ENCODE measurements at places on chromosomes 7 and 10. TPM values are rescaled to one million over a fixed set of nuclear protein-coding genes. Genes with fewer than 3 reads are reported as not detected.
A peak's percentile ranks its signal among the peaks of the same experiment; 100 is the strongest.

DNA sequence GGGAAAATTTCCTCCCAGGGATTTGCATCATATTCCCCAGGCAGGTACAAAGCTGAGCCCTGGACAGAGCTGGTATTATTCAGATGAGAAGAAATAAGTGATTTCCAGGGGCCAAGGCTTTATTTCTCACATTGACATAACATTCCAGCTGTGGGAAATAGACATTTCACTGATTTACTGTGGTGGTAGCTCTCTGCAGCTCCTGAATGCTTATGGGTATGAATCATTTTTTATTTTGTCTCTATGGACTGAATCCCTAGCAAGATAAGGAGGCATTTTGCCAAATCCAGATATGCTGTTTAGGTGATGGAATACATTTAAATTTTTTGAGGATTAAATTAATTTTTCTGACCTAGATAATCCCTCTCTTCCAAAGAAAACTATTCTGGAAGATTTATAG lies 97.9 kb downstream of the MTPN start:
- no peak overlapping the region for H3K27ac ChIP-seq
- peaks cover 10% of the 10 kb centered on the region for H3K4me1 ChIP-seq
- DNase-seq, result no peak
- H3K36me3 ChIP-seq, result no peaks in the 10 kb centered on the region

GRCh38 chr10:71795248-71795647 lies 21.9 kb upstream of the VSIR start:
- no peaks in the 10 kb centered on the region for H3K36me3 ChIP-seq
- H3K27ac ChIP-seq, result no peak overlapping the region
- no peak for DNase-seq
- H3K27me3 ChIP-seq, result no peaks in the 10 kb centered on the region
- no peak overlapping the region for H3K4me3 ChIP-seq

TMEM225B gene
- total RNA-seq, result not detected

GRCh38 chr7:112806156-112806555 lies 16.0 kb upstream of the TMEM168 start:
- no peaks in the 10 kb centered on the region for H3K4me1 ChIP-seq
- H3K4me3 ChIP-seq, result no peak overlapping the region
- H3K36me3 ChIP-seq, result no peaks in the 10 kb centered on the region
- DNase-seq, result no peak
- H3K27ac ChIP-seq, result no peak overlapping the region
- no peaks in the 10 kb centered on the region for H3K27me3 ChIP-seq

DNA sequence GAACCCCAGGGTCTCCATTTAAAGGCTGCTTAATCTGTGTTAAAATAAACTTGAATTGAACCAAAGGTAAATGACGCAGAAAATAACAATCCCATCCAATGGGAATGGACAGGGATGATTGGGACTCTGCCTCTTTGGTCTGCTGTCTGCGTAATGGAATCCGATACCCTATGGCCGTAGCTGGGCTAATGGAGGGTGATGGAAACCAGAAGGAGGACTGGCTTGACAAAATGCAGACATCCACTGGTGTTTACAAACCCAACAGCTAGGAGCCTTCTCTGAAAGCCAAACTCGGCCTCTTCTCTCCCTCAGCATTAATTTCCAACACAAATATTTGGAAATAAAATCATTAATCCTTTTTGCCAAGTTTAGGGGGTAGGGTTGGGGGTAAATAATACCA lies 162.2 kb upstream of the CHST15 start:
- no peak overlapping the region for H3K27ac ChIP-seq
- no peak for DNase-seq
- H3K27me3 ChIP-seq, result no peaks in the 10 kb centered on the region
- peaks cover 7% of the 10 kb centered on the region for H3K4me1 ChIP-seq
- H3K36me3 ChIP-seq, result no peaks in the 10 kb centered on the region

DNA sequence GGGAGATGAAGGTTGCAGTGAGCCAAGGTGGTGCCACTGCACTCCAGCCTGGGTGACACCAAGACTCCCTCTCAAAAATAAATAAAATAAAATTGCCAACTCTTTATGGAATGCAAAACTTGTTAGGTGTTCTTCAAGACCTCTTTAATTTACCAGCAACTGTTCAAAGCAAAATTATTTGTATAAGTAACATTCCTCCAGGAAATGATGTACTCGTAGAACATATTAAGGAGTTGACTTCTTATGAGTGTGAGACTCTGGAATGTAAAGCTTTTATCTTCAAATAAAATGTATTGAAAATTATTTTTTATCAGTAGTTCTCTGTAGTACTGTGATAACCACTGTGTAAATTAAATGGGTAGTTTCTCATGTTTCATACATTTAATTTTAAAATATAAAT lies 94.4 kb downstream of the CYP51A1 start:
- DNase-seq, result no peak
- no peak overlapping the region for H3K4me3 ChIP-seq
- no peaks in the 10 kb centered on the region for H3K27me3 ChIP-seq
- H3K27ac ChIP-seq, result no peak overlapping the region
- no peaks in the 10 kb centered on the region for H3K36me3 ChIP-seq

GRCh38 chr7:16129431-16130110 lies 291.8 kb downstream of the CRPPA start:
- DNase-seq, result no peak
- H3K4me3 ChIP-seq, result no peak overlapping the region
- peaks cover 20% of the 10 kb centered on the region for H3K4me1 ChIP-seq
- no peaks in the 10 kb centered on the region for H3K36me3 ChIP-seq
- no peaks in the 10 kb centered on the region for H3K27me3 ChIP-seq

GRCh38 chr7:41994036-41994745 lies 242.8 kb downstream of the GLI3 start:
- peaks cover 11% of the 10 kb centered on the region for H3K4me1 ChIP-seq
- DNase-seq, result no peak
- no peaks in the 10 kb centered on the region for H3K27me3 ChIP-seq

DNA sequence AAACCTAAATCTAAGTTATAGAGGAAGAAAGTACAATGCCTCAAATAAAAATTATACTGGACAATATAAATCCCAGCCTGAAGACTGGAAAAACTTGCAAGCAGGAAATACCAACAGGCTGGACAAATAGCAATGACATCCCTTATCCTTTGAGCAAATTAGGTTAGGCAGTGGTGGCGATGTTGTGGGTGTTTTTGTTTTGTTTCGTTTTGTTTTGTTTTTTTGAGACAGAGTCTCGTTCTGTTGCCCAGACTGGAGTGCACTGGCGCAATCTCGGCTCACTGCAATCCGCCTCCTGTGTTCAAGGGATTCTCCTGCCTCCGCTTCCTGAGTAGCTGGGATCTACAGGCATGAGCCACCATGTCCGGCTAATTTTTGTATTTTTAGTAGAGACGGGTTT lies 57.3 kb upstream of the TES start:
- no peak overlapping the region for H3K27ac ChIP-seq
- H3K36me3 ChIP-seq, result no peaks in the 10 kb centered on the region
- no peak for DNase-seq
- H3K27me3 ChIP-seq, result no peaks in the 10 kb centered on the region
- H3K4me1 ChIP-seq, result no peaks in the 10 kb centered on the region

- no peaks in the 10 kb centered on the region for H3K36me3 ChIP-seq
- no peaks in the 10 kb centered on the region for H3K4me1 ChIP-seq
- no peak overlapping the region for H3K4me3 ChIP-seq
- no peak overlapping the region for H3K27ac ChIP-seq
These were observed 177.1 kb upstream of the FRMD4A start for GRCh38 chr10:14507781-14508180.

PHKG1 gene
- total RNA-seq, result 17.1 TPM

DNA sequence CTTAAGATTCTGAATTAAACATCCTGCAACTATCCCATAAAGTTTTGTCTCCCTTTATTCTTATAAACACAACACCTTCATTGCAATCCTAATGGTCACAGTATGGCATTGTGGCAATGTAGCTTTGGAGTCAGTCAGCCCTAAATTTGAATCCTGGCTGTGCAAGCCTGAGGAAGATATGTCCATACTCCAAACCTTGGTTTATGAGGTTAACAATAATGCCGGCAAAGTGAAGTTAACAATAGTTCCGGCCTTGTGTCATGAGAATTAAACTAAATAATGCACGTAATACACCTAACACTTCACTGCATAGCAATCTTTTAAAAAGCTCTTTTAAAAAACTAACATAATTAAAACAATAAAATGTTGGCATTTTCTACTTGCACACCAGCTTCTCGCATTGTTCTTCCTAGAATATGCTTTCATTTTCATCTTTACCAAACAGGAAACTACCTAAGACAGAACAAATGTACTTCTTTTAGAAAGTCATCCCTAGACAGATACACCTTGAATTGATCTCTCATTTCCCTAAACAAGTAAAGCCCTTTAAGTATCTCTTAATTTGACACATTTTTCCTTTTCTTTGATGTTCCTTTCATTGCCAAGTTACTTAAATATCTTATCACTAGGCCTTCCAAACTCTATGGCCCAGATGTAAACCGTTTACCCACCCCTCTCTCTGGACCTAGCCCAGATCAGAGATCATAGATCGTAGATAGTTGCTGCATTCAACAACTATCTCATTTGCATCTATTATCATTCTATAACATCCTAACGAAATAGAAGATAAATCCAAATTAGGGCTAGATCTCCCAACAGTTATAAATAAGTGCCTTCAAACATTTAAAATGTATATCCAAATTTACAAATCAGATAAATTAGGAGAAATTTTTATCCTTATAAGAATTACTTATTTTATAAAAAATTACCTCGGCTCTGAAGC lies 66.7 kb downstream of the CREB3L2 start:
- peak overlapping the region; percentile 42 for H3K27ac ChIP-seq
- H3K27me3 ChIP-seq, result no peaks in the 10 kb centered on the region
- no peak for DNase-seq
- H3K36me3 ChIP-seq, result no peaks in the 10 kb centered on the region

- H3K4me3 ChIP-seq, result no peak overlapping the region
- H3K27ac ChIP-seq, result no peak overlapping the region
- H3K4me1 ChIP-seq, result peaks cover 20% of the 10 kb centered on the region
- H3K27me3 ChIP-seq, result no peaks in the 10 kb centered on the region
- no peaks in the 10 kb centered on the region for H3K36me3 ChIP-seq
These were observed 6.1 kb upstream of the TCAF1 start for GRCh38 chr7:143908120-143908519.

GPRIN2 gene
- total RNA-seq, result not detected

FAM131B gene
- 0.21 TPM for total RNA-seq

SAMD9 gene
- total RNA-seq, result 3.3 TPM

GRCh38 chr10:65675236-65675635 lies 1250.6 kb upstream of the LRRTM3 start:
- H3K36me3 ChIP-seq, result no peaks in the 10 kb centered on the region
- no peaks in the 10 kb centered on the region for H3K4me1 ChIP-seq
- H3K27me3 ChIP-seq, result no peaks in the 10 kb centered on the region
- H3K4me3 ChIP-seq, result no peak overlapping the region
- no peak overlapping the region for H3K27ac ChIP-seq

- H3K27me3 ChIP-seq, result no peaks in the 10 kb centered on the region
- H3K36me3 ChIP-seq, result no peaks in the 10 kb centered on the region
- H3K4me1 ChIP-seq, result no peaks in the 10 kb centered on the region
These were observed 83.9 kb downstream of the FGFR2 start for GRCh38 chr10:121514141-121514865.

PIK3CG gene
- 2.1 TPM for total RNA-seq
